ENCODE measurements at places on chromosomes 2 and 18. TPM values are rescaled to one million over a fixed set of nuclear protein-coding genes. Genes with fewer than 3 reads are reported as not detected.

The NOSTRIN gene
- 7.5 TPM for polyA plus RNA-seq

The ANKAR gene
- 1.5 TPM for polyA plus RNA-seq

The RRM2 gene
- polyA plus RNA-seq = not detected

The LYPD1 gene
- 1.6 TPM for polyA plus RNA-seq

The DUSP19 gene
- polyA plus RNA-seq = 4.4 TPM

The ALLC gene
- 0.78 TPM for polyA plus RNA-seq

The FHL2 gene
- 25.2 TPM for polyA plus RNA-seq

The ABHD1 gene
- polyA plus RNA-seq = not detected

The FSIP2 gene
- polyA plus RNA-seq = 0.18 TPM

The NAT8 gene
- polyA plus RNA-seq = not detected

The MYL1 gene
- polyA plus RNA-seq = not detected

The CD8B2 gene
- polyA plus RNA-seq = not detected

The KLHL41 gene
- 2.1 TPM for polyA plus RNA-seq

The ACVR1C gene
- 2.6 TPM for polyA plus RNA-seq

The LBH gene
- polyA plus RNA-seq = 0.70 TPM

The NEB gene
- 2.4 TPM for polyA plus RNA-seq

The HOXD4 gene
- not detected for polyA plus RNA-seq

The TEKT4 gene
- not detected for polyA plus RNA-seq
